ENCODE measurements at places on chromosomes 2 and 18.
A peak's percentile ranks its signal among the peaks of the same experiment; 100 is the strongest.

DNA sequence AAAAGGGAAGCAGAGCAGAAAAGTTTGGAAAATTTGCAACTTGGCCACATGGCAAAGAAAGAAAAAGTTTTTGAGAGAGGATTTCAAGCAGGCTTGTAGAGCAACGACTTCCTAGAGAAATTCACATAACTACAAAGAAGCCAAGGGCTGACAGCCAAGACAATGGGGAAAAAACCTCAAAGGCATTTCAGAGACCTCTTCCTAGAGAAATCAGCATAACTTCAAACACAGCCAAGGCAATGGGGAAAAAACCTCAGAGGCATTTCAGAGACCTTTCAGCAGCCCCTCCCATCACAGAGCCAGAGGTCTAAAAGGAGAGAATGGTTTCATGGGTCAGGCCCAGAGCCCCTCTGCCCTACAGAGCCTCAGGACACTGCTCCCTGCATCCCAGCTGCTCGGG lies 7.2 kb downstream of the ADI1 start:
- no peak for DNase-seq

GRCh38 chr2:42171396-42171980 lies 2.3 kb downstream of the EML4 start:
- no peak for DNase-seq

DNA sequence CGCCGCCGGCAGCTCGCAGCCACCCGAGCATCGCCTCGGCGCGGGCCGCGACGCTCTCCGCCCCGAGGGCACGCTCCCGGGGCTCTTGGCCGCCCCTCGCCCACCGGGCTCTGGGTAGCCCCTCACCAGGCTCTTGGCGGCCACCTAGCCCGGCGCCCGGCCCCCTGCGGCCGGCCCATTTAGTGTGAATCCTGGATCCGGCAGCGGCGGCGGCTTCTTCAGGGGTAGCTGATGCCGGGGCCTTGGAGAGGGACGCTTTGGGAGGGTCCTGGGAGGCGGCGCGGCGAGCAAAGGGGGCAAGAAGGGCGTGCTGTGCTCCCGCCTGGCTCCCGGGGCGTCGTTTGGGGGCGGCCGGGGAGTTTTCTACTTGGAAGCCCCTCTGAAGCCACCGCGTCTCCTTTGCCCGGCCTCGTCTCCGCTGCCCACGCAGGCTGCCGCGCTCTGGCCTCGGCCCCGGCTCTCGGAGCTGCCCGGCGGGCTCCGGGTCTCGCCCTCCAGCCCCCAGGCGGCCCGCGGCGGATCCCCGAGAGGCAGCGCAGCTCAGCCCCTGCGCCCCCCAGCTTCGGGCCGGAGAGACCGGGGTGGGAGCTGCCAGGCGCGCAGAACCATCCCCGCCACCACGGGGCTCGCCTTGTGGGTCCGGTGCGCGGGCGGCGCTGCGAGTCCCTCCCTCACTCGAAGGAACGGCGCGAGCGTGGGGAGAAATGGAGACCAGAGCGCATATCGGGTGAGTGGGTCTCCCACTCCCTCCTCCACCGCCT lies 509 bp downstream of the PIEZO2 start:
- peak; percentile 31 for DNase-seq

DNA sequence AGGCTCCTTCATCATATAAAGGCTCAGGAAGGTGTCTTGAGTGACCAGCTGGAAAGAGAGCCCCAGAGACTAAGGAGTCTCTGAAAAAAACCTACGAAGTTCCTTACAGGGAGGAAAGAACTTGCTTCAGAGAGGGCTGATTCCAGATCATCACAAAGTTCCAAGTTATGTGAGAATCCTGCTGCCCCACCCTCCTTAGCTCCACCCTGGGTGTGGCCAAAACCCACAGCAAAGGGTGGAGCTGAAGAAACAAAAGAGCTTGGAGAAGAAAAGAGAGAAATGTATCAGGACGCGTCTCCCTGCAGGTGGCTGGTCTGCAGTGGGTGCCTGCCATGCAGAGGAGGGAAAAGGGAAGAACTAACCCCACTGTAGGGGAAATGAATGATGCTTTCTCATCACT lies 32.8 kb upstream of the ZNF396 start:
- DNase-seq = no peak

DNA sequence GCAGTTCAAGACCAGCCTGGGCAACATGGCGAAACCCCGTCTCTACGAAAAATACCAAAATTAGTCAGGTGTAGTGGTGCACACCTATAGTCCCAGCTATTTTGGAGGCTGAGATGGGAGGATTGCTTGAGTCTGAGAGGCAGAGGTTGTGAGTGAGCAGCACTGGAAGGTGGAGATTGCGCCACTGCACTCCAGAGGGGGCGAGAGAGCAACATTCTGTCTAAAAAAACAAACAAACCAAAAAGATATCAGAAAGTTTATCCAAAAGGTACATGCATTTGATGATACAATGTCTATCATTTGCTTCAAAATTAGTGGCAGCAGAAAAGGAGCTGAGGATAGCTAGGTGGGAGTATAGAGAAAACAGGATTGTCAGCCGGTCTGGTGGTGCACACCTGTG lies 39.8 kb upstream of the CABLES1 start:
- no peak for DNase-seq

GRCh38 chr2:142920571-142920970 lies 43.1 kb downstream of the KYNU start:
- no peak for DNase-seq

DNA sequence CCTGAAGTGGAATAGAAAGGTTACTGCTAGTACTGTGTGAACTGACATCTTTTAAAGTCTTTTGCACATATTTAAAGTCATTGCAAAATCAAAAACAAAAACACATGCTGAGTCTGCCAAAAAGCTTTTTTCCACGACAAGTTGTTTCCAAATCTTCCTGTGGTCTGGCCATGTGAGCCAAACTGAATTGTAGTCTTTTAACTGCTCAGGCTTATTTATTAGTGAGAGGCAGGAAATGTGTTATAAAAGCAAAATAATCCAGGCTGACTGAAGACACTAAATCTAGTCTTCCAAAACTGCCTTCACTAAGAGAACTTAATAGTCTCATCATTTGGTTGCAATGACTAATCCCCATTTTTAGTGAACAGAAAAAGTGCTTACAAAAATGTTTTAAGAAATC lies 2.3 kb downstream of the KRCC1 start:
- peak; percentile 63 for DNase-seq

- no peak for DNase-seq
Observed at GRCh38 chr18:64474773-64475172, 325.9 kb upstream of the LINC00305 start.

DNA sequence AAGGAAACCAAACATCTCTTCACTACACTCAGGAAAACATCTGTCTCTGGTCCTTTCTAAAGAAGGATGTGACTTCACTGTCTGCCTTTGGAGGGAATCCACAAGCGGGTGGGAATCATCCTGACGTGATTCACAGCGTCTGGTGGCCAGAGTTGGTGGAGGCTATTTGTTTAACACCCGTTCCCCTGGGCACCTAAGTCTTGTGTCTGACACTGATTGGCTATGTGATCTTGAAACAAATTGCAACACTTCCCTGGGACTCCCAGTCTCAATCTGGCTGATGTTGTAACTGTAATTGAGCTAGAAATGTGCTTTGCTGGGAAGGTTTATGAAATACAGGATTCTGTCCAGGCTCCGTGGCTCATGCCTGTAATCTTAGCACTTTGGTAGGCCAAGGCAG lies 28.8 kb upstream of the SIX3 start:
- peak; percentile 61 for DNase-seq

DNA sequence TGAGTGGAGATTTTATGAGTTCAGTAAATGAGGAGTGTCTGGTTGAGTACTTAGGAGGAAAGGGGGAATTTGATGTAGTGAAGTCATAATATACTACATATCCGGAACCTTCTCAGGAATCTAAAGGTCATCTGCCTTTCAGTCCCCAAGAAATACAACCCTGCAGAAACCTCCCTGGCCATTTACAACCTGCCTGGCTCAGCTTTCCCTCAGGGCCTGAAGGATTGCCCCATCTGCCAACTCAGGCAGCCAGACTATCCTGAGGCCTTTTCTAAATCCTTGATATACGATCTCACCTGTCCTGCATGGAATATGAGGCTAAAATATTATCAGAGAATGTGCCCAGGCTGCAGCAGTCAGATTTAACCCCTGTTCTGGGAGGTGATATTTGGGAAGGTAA lies 165.4 kb upstream of the SPOPL start:
- no peak for DNase-seq

DNA sequence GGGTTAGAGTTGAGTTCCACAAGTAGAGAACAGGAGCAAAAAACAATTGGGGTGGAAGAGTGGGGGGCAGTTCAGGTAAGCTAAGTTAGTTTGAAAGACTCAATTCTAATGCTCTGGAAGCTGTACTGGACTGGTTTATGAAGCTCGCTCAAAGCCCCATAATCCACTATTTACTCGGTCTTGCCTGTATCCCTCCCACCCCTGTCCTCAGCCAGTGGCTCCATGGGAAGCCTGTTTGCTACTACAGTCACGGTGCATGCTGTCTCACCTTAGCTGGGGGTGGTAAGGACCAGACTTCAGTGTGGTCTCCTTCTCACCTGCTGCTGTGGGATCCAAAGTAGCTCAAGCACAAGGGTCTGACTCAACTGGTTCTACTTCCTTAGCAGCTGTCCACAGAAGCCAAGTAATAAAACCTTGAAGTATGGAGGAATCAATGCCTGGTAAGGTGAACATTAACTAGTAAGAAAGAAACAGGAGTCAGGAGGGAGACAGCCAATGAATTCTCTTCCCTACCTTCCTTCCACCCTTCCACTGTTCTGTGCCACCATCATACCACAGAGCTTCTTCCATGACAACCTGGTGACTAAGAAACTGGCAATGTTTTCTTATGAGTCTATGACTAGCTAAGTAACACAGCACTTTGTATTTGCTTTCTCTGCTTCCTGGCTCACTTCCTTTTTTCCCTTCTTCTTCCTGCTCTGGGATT lies 230.8 kb downstream of the SRBD1 start:
- peak; percentile 30 for DNase-seq

GRCh38 chr18:57801325-57801724 lies 1.8 kb downstream of the ATP8B1 start:
- DNase-seq = no peak

- no peak for DNase-seq
Observed at GRCh38 chr2:26691161-26691560, 1.4 kb upstream of the KCNK3 start.

GRCh38 chr18:2134364-2134763 lies 436.9 kb downstream of the METTL4 start:
- no peak for DNase-seq

GRCh38 chr2:96838345-96839292 lies 5.2 kb downstream of the ANKRD23 start:
- DNase-seq = no peak

- peak; percentile 29 for DNase-seq
Observed at GRCh38 chr2:57881998-57882888, 164.4 kb upstream of the VRK2 start.

- no peak for DNase-seq
Observed at GRCh38 chr2:136495636-136496035, 269.7 kb upstream of the THSD7B start.

DNA sequence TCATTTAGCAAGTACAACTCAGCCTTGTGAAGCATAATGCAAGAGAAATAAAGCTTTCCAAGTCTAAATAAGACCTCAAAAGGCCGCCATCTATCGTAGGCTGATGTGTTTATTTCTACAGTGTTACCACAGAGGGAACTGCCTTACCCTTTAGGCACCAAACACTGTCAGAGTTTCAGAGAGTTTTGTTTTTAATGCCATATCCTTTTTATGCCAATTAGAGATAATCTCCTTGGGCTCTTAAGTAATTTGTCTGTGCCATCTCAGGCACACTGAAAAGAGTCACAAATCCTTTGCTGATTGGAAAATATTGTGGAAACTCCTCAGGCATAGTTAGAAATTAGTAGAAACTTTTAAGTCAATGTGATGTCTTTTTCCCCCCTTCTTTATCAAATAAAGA lies 797.1 kb downstream of the SLC4A3 start:
- no peak for DNase-seq

GRCh38 chr2:200736646-200737274 lies 75.0 kb upstream of the BZW1 start:
- DNase-seq = no peak

- no peak for DNase-seq
Observed at GRCh38 chr18:50783553-50783952, 36.3 kb downstream of the MRO start.

GRCh38 chr18:34039611-34040010 lies 185.1 kb downstream of the NOL4 start:
- no peak for DNase-seq

DNA sequence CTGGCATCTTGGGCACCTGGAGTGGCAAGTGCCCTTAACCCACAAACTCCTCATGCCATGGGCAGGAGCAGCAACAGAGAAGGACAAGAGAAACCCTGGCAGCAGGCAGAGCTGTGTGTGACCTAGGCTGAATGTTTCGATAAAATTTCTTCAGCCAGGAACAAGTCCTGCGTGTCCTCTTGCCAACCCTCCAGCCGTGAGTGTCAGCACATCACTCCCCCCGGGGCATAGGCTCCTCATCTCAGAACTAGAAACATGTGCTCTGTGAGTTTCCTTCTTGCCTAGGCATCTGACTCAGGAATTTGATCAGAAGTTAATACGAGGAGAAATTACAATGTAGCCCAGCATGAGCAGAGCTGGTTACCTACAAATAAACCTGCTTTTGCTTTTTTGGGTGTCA lies 2.2 kb downstream of the ABCG8 start:
- no peak for DNase-seq

GRCh38 chr2:164967781-164968228 lies 12.5 kb upstream of the SLC38A11 start:
- DNase-seq = peak; percentile 28

- DNase-seq = no peak
Observed at GRCh38 chr18:73461780-73462059, 593.9 kb upstream of the NETO1 start.

DNA sequence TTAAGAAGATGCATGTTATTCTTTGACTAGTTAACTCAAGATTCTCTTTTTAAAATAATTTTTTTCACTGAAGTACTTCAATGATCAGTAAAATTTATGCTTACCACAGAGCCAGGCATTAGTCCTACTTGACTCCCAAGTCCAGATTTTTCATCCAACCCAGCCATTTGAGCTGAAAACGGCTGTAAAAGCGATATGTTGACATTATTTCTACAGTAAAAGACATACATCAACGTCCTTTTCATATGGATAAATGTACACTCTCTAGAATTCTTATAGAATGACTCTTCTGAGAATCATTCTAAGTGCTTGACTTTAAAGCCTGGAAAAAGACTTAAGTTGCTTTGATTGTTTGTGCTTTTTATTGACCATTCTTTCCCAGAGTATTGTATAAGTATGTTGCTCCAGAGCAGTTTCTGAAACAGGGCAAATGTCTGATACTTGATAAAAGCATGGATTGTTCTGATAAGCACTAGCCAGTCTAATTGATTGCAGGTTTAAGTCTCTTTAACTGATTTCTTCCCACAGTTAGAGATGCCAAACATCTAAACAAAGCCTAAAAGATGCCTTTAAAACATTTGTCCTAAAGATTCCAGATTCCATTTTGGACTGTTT lies 90.9 kb downstream of the COL5A2 start:
- DNase-seq = no peak

DNA sequence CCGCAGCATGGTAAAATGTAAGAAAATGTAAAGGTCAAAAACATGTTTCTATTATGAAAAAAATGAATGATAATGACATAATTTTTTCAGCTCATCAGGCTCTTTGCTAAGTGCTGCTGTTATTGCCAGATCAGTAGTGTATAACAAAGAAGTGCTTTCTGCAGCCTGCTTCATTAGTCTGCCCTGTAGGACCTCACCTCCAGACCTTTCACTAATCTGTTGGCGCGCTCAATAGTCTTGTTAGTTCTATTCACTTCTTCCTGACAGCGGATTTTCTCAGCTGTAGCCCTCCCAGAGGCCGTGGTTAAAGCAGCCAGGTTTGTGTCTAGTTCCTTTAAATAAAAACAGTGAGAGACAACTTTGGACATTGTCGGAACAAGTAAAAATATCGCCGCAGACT lies 97.7 kb downstream of the CDCA7 start:
- DNase-seq = no peak
